ENCODE measurements at places on chromosomes 2 and 18.

GRCh38 chr18:57666818-57667497, 45.3 kb upstream of the NARS1 start:
- DNase-seq, result peak; percentile 51

DNA sequence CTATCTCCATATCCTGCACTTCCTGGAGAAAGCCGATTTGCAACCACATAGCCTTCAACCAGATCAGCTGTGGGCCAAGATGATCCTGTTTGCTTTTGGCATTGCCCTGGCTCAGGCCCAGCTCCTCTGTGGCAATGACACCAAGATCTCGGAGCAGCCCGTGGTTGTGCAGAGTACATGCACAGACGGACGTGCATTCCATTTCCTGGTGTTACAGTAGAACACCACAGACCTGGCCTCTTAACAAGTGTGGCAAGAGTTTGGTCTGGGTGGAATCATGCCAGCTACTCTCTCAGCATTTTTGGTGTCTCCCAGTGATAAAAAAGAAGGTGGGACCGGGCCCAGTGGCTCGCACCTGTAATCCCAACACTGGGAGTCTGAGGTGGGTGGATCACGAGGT, 20.0 kb downstream of the MALT1 start:
- DNase-seq, result no peak

DNA sequence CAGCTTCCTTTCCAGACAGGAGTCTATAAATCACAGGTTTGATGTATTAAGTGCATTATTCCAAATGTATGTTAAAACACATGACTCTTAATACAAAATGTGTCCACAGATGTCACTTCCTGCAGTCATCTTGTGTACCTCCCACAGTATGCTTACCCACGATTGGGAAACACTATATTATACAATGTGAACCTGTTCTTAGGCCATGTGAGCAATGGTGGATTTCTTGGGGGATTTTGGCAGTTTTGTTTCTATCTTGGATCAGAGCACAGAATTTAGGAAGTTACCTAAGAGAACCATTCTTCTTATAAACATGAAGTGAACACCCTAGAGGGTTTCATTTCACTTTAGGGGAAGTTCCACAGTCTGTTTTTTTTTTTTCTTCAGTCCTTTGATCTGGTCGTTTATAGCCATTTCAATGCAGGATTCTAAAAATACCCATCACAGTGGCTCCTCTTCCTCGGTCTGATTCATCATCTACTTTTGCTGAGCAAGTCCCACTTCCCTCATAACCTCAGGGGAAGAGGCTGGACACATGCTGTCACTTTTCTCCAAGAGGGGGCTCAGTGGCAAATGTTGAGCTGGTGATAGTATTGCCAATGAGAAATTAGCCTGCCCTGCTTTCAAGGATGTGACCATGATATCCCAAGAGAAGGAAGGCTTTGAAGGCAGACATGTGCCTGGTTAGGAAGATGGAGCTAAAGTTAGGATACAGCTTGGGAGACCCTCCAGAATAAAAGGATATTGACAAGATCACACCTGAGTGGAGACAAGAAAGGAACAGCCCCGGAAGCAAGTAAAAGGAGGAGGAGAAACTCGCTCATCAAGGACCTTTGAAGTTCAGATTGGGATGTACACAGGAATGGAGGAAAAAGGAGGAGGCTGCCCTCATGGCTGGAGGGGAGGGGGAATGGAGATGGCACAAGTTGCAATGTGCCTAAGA, 22.6 kb downstream of the PLEK start:
- DNase-seq, result no peak

- no peak for DNase-seq
These were observed 284.5 kb downstream of the SS18 start for GRCh38 chr18:25805939-25806338.

- DNase-seq, result no peak
These were observed 1603.8 kb upstream of the ACVR2A start for GRCh38 chr2:146241023-146241422.

- no peak for DNase-seq
These were observed 79.3 kb upstream of the TMEM247 start for GRCh38 chr2:46400016-46400415.

- no peak for DNase-seq
These were observed 67.2 kb downstream of the COLEC12 start for GRCh38 chr18:433298-433697.

DNA sequence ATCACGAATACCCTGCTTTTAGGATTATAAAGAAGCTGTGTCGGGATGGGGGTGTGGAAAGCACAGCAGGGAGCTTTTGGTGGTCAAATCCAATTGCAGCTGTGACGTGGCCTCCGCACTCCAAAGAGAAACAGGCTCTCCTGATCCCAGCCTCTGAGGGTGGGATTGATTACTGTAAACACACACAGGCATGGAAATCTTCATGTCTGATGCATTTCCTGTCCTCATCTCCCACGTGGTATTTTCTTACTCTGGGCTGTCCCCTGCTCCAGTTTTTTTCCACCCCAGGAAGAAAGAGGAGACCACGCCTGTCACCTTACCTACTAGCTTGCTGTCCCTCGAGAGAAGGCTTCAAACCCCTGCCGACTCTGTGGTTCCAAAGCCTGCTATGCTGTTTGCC, 22.7 kb downstream of the RNF152 start:
- no peak for DNase-seq

- no peak for DNase-seq
These were observed 433.1 kb upstream of the MAP2 start for GRCh38 chr2:208990716-208991115.

DNA sequence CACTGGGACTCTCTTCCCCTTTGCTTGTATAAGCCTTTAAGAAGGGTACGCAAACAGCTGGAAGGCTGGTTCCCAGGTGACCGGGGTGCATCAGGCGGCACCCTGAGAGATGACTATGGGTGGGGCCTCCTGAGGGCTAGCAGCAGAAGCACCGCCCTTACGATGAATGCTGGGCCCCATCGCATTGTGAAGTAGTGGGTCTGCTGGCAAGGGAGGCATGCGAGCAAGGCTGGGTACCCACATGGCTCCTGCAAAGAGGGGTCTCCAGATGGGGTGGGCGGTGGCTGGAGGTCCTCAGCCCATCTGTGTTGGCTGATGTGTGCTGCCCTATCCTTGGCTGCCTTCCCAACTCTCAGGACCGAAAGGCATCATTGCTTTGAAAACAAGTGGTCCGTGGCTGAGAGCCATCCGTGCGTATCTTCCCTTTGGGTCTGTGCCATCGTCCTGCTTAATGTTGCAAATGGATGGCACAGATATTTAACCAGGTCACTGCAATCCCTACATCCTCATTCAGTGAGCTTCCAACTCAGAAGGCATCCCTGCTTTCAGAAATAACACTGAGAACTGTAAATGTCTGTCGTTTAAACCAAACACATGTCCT, 83.5 kb upstream of the GPC1 start:
- no peak for DNase-seq

- DNase-seq, result no peak
These were observed 106.0 kb downstream of the OLA1 start for GRCh38 chr2:174142290-174142689.

DNA sequence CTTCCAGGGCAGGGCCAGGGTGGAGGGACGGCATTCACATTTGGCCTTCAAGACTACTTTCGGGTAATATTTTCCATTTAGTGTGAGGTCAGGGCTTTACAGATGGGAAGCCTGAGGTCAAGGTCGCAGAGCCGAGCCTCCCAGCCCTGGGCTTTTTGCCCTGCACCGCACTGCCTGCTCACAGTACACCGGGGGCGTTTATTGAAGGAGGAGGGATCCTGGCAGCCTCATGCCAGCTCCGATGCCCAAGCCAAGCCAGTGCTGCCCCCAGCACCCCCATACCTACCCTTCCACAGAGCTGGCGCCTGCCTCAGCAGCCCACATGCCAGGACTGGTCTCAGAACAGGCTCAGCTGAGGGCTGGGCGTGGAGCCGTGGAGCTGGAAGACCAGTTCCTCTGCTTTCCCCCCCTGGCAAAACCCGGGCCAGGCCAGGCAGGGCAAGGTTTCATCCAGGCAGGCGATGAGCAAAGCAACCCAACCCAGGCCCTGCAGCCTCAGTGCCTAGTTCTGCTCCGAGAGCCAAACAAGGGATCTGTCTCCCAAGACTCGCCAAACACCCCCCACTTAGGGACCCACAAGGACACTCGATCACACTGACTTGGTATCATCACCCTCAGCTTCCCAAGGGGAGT, 11.9 kb downstream of the SDC1 start:
- peak; percentile 96 for DNase-seq

DNA sequence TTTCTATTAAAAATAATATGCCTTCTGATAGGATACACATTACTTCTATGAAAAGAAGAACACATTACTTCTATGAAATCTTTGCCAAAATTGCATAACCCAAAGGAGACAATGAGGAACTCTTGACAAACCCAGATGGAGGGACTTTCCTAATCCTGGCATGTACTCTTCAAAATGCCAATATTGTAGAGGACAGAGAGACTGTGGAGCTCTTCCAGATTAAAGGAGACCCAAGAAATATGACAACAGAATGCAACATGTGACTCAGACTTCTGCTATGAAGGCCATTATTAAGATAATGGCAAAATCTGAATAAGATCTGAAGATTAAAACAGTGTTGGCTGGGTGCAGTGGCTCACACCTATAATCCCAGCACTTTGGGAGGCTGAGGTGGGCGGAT, 22.2 kb downstream of the SOWAHC start:
- DNase-seq, result no peak
